ENCODE measurements at places on chromosomes 1 and 21.

GRCh38 chr1:156923670-156924477, 3.4 kb downstream of the LRRC71 start:
- no peak for DNase-seq

DNA sequence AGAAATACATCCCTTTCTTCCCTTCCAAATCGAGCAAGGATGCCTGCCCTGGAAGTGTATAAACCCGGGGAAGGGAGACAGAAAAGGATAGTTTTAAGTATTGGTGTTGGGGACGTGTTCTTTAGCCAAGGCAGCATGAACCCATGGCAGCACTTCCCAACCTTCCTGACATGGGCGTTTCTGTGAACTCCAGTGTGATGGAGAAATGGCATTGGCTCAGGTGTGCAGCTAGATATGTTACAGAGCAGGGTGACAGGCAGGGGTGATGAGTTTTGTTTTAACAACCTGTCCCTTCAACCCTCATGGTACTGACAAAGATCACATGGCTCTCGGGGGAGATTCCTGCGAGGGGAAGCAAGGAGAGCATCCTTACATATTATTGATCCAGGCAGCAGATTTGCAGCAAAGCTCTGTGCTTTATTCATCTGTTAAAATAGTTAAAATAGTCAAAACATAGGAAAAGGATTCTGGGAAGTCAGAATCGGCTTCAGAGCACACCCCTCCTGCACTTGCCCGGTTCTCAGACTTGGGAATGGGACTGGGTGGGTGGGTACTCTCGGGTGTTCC, 4.0 kb downstream of the MX1 start:
- DNase-seq: no peak

DNA sequence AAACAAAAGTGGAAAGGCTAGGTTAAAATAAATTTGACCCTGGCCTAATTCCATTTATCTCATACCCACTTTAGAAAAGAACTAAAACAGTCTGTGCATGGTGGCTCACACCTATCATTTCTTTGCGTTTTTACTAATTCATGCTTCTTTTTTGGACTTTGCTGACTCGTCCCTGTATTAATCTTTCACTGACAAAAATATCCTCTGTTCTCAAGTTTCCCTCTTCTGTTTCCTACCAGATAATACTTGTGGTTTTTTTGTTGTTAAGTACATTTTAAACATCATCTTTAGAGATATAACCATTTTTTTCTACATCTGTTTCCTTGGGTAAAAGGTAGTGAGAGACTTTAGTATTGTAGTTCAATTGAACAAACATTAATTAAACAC, 11.5 kb downstream of the CNST start:
- DNase-seq: no peak

DNA sequence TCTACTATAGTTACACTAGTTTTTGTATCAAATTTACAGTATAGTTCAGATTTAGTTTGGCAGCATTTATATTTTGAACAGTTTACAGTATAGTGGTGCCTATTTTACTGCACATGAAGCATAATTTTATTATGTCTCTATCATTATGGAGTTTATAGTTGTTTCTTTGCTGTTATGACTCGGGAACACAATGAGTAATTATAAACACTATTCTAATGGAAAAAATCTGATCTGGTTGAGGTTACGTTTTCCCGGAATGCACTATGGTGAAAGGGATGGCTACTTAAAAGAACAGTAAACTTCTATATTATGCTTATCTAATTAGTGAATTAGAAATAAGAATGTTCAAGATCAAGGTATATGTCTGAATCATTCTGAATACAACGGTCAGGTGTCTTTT, 10.6 kb downstream of the LCA5L start:
- DNase-seq: no peak

DNA sequence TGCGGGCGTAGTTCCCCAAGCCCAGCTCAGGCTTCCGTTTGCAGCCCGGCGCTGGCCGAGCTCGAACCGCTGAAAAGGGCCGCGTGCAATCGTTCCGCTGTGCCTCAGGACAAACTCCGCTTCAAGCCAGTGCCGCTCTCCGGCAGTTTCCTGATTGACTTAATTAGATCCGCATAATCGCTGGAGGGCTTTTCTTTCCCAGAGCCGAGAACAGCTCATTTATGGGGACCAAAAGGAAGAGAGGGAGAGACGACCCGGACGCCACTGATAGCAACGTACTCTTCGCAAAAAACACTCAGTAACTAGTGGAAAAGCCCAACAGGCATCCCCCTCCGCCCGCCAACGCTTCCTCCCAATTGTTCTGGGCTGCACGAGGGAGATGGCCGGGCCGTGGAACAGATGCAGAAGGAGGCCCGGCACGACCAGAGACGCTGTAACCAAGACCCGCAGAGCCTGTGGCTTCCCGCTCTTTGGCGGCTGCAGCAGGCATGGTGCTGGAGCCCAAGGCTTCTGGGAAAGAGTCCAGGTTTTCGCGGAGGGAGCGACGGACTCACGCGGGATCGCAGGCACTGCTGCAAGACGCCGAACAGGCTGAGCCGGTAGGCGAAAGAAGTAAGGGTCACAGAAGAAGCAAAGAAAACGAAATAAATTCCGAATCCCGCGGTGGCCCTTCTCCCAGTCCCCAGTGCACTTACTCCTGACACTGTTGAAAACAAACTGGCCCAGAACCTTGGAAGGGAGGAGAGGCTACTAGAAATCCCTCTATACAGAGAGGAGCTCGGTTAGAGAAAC, 3.6 kb upstream of the FOXD2 start:
- DNase-seq: no peak

GRCh38 chr1:151995774-151996173, 2.1 kb upstream of the S100A10 start:
- no peak for DNase-seq

- DNase-seq: no peak
Observed at GRCh38 chr1:36517011-36517771, 34.5 kb upstream of the CSF3R start.

- DNase-seq: no peak
Observed at GRCh38 chr21:44547656-44548331, 3.5 kb downstream of the KRTAP10-2 start.

GRCh38 chr1:173009597-173009996, 41.1 kb downstream of the TNFSF18 start:
- no peak for DNase-seq

DNA sequence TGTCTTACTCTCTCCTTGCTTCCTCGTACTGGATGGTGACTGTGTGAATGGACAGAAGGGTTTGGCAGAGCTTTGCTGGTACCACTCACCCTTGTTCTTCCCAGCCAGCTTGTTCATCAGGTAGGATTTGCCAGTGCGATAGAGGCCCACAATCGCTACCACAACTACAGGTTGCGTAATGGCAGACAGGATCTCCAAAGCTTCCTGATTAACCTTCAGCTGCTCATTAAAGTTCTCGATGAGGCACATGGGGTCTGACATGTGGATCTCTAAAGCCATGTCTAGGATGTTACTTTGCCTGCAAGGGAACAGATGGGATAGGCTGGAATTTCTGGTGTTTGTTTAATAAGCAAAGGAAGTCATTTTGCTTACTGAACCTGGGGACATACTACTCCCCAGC, 3.4 kb downstream of the GBP5 start:
- no peak for DNase-seq

GRCh38 chr21:39562791-39563770, 49.7 kb upstream of the B3GALT5 start:
- DNase-seq: no peak

GRCh38 chr21:23955135-23955843, 1652.0 kb downstream of the MRPL39 start:
- no peak for DNase-seq

- DNase-seq: no peak
Observed at GRCh38 chr1:37739222-37739621, 25.7 kb downstream of the EPHA10 start.

DNA sequence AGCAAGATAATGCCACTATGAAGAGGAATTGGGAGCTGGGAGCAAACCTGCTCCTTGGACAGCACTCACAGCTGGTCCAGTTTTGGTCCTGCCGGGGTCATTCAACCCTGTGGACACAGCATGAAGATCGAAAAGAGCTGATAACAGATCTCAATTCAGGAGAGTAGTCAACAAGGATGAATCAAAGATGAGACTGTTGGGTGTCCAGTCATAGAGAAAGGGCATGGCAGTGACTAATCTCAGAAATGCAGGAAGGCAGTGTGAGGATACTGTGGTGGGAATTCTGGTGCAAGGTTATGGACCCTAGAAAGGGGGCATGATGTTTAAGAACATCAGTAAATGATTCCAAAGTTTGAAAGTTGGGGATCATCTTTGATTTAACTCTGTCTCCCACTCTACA, 261.4 kb upstream of the ZP4 start:
- no peak for DNase-seq

- no peak for DNase-seq
Observed at GRCh38 chr1:30407865-30408580, 315.4 kb downstream of the MATN1 start.

- no peak for DNase-seq
Observed at GRCh38 chr1:84540759-84541158, 33.5 kb downstream of the CTBS start.

DNA sequence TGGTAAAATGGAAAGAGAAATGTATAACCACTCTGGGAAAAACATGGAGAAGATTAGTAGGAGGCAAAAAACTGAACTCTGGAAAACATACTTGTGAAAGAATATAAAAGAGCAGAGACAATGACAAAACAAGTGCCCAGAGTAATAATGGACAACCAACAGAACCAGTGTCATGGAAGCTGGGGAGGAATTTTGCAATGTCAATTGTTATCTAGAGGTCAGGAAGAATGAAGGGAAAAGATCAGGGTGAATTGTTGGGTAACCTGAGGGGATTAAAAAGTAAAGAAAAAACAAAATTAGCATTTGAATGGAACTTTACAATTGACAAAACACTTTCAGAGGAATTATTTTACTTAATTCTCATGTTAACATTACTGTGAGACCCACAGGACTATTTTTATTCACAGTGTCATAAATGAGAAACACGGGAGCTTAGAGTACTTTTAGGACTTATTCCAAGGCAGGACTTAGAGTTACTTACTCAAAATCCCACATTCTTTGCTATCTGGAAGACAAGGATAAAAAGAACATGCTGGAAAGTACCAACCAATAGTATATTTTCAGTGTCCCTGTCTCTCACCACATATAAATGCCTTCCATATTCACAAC, 19.5 kb downstream of the JAM2 start:
- no peak for DNase-seq

DNA sequence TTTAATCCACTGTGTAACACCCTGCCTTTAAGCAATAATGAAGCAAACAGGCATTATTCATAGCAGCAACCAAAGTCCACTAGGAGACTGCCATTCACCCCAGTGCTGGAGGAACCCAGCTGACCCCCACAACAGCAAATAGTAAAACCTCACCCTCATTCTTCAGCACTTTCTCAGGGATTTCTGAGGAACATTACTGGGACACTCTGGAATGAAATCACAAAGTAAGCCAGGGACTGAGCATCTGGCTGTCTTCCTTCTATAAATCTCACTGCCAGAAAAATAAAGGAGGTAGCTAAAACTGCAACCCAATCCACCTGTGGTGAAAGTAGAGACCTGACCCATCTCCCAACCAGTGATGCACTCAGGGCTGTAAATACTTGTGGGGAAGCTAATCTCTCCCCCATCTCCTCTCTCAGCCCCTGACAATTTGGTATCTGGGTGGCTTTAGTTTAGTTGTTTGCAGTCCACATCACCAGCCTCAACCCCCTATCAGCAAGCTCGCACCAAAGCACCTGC, 47.1 kb downstream of the COL6A1 start:
- DNase-seq: no peak

GRCh38 chr1:41019353-41019745, 2.2 kb downstream of the SLFNL1 start:
- no peak for DNase-seq

DNA sequence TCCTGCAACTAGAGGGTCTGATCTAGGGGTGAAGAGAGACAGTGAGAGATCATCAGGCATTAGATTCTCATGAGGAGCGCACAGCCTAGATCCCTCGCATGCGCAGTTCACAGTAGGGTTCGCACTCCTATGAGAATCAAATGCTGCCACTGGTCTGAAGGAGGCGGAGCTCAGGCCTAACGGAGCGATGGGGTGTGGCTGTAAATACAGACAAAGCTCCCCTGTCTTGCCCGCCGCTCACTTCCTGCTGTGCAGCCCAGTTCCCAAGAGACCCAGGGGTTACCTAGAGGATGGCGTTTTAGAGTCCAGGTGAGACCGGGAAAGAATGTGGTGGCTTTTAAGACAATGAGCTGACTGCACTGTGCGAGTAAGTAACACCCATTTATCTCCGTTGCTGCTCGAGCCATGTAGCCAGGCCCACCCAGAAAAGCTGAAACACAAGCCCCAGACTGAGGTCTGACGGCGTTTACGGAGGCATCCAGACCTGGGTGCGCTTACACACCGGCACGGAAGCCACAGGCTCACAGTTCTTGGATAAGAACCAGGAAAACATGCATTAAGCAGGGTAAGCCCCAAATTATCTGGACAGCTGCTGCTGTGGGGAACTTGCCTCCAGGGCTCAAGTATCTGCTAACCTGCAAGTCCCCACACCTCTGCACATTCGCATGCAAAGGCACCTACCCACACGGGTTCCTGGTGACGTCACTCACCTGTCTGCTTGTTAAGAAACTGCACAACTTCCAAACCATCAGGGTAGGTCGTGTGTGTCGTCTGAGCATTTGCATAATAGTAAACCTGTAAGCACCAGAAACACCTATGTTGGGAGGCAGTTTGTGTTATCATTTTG, 12.5 kb downstream of the TCP10L start:
- DNase-seq: no peak

DNA sequence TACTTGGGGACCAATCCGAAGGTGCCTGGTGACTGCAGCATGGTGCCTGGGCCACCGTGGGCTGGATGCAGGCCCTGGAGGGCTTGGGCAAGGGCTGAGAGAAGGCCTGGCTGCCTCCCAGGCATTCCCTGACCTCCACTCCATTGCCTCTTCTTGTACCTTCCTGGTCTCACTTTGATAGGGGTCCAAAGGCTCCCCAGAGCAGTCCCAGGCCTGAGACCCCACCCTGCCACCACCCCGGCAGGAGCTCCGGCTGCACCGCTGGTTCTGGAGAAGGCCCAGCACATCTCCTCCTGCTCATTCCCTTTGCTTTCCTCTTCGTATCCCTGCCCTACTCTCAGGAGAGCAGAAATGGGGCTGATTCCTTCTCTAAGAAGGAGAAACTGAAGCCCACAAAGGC, 133.3 kb upstream of the IPO9 start:
- no peak for DNase-seq

DNA sequence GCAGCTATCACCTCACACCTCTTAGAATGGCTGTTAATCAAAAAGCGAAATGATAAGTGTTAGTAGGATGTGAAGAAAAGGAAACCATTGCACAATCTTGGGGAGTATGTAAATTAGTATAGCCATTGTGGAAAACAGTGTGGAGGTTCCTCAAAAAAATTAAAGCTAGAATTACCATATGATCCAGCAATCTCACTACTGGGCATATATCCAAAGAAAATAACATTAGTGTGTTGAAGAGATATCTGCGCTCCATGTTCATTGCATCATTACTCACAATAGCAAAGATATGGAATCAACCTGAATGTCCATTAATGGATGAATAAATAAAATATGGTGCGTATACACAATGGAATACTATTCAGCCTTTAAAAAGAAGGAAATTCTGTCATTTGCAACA, 68.9 kb downstream of the SNRPE start:
- no peak for DNase-seq

DNA sequence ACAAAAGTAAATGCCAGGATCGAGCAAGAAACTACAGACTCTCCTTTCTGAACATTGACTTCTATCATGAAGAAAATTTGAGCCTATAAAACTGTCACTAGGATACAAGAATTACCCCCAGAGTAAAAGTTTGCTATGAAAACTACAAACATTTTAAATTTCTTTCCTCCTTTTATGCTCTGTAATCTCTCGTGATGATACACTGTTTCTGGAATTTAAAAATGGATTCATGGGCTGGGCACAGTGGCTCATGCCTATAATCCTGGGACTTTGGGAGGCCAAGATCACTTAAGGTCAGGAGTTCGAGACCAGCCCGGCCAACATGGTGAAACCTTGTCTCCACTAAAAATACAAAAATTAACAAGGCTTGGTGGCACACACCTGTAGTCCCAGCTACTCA, 181.3 kb downstream of the ZNF281 start:
- DNase-seq: no peak
